T-helper 9 cell (primary cell): ENCODE measurements at places on chromosomes 3 and 15.

- DNase-seq, result no peak
Observed at GRCh38 chr15:41943543-41944312, 28.6 kb downstream of the EHD4 start.

DNA sequence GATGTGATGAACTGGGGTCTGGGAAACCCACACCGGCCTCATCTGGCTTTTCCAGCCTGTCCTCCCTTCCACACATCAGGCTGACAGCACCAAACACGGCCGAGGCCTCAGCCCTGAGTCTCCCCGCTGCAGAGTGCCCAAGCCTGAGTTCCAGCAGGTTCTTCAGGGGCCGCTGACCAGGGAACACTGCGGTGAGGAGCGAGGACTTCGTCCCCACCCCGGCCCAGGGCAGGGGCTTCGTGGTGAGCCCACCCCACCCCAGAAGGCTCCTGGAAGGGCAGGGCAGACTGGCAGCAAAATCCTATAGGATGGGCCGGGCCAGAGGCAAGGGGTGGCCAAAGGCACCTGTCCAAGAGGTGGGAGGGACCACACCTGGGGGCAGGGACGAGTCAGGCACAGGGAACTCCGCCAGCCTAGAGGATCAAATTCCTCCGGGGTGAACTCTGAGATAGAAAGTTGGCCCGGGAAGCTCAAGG, at the start of gene SLC51A:
SLC51A (plus strand) TSS at position 446 of the 476 bp plus-strand sequence. CDS start 179 bp downstream, outside the sequence.
- DNase-seq, result no peak

DNA sequence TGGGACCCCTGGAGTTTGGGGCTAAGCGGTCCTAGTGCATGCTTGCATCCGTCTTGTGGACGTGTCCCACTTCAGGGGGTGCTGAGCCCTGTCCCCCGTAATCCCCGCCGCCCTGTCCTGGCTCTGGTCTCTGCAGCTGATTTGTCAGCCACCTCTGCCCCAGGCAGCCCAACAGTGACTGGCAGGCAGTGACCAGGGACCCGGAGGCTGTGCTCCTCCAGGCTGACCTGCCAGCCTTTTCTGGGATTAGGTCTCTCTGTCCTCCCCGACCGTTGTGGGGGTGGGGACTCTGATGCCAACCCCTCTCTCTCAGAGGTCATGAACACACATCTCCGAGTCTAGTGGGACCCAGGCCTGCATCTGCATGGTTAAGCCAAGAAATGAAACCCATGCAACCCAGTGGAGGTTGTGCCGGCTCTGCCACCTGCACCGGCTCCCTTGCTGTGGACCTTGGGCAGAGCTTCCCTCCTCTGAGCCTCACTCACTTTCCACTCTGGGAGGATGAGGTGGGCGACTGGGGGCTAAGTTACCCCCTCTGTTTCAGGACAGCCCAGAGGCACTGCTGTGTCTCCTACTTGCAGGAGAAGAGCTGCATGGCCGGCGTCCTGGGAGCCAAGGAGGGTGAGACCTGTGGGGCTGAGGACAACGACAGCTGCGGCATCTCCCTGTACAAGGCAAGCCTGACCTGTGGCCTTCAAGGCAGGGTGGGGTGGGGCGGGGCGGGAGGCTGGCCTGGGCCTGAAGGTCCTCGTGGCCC, 60.2 kb downstream of the FBLN2 start:
- no peak for DNase-seq

GRCh38 chr15:63923993-63924950, 90.5 kb upstream of the HERC1 start:
- DNase-seq, result no peak

DNA sequence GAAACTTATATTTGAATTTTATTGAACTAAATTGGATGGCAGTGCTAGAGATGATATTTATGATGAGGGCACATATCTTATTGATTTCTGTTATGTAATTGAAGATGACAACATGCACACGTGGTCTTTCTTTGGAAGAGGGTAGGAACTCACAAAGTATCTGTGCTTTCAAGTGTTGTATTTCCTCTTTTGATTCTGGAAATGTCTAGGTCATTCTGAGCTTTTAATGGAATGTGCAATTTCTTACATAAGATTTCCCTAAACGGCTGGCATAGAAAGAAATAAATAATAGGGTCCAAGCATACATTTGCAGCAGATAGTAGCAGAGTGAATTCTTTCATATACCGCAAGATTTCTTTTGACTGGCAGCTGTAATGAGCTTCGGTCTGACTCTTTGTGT, 10.1 kb upstream of the GPR171 start:
- no peak for DNase-seq

DNA sequence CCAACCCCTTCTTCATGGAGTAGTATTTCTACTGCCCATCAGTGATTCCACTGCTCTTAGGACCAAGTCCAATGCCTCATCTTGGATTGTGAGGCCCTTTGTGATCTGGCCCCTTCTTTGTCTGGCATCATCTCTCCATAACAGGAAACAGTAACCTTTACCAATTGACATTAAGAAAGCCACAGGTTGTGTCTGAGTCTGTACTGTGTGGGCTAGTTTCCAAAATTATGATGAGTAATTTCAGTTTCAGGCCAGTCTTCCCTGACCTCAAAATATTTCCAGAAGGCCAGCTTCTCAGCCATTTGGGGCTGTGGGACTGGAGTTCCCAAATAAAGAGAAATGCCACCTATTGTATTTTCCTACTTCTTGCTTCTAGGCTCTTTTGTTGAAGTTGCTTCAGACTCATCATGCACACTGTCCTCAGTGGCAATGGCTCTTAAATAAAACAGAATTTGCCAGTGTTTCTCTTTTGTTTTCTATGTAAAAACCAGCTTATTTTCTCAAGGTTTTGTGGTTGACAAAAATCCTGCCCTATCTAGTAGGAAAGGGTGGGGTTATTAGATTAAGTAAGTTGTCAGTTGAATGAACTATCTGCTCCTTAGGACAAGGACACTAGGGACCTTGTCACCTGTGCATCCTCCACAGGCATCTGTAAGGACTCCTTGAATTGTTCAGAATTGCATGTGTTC, 47.0 kb upstream of the ACKR4 start:
- DNase-seq, result no peak

GRCh38 chr15:75022783-75023180, 608 bp upstream of the PPCDC start:
- no peak for DNase-seq

- DNase-seq, result no peak
Observed at GRCh38 chr3:142445816-142446254, 2.0 kb downstream of the XRN1 start.

DNA sequence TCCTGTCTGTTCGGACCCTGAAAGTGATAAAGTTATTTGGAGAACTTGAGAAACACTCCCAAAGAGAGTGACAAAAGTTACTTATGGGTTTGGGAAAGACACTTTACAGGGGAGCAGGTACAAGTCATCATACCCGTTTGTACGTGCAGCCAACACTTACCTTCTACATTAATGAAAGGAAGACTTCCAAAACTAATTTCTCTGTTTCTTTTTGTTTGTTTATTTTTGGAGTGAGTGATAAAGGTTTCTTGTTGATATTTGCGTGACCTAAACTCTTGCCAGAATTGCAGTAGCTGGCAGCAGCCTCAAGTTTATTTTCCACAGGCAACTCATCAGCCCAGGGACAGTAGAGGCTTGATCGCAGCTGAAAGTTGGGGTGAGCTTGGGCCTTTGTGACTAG, 8.4 kb downstream of the ABHD2 start:
- DNase-seq, result no peak

DNA sequence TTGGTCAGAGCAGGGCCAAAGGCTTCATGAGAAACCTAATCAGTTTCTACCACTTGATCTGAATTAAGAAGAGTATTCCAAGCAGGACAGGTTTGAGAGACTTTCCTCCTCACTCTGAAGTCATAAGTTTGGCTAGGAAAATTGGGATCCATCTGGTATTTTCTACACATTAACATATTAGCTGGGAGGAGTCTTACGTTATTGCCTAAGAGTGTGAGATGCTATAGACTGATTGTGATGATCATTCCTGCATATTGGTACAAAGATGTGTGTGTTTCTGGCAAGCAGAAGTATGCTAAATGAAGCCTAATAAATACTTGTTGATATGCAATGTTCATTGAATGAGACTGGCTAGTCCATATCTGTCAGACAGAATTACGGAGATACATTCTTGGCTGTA, 73.5 kb upstream of the RASGRP1 start:
- no peak for DNase-seq

GRCh38 chr15:49718234-49718633, 97.4 kb downstream of the DTWD1 start:
- DNase-seq, result no peak

- DNase-seq, result no peak
Observed at GRCh38 chr3:73036694-73037591, 24.5 kb upstream of the EBLN2 start.

DNA sequence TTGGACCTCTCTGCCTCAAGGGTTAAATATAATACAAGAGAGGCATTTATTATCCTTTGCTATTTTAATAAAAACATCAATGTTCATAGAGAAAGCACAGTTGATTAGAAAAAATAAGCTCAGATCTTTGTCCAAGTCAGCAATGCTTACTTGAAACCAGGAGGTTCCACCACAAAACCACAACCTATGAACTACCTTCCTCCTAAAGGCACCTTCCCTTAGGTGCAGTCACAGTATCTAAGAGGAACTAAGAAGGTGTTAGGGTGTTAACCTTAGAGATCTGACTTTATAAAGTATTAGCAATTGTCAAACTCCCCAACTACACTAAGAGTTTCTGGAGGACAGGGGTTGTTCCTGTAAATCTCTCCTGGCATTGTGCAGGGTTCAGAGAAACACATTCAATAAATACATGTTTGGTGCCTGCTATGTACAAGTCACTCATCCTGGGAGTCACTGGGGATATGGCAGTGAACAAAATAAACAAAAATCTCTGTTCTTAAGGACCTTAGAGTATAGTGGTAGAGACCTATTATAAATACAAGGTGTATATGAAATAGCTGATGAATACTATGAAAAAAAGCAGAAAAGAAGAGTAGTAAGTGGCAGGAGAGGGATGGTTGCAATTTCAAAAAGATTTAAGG, 208.6 kb downstream of the NFKBIZ start:
- no peak for DNase-seq

GRCh38 chr3:118850687-118851086, 184.0 kb downstream of the IGSF11 start:
- no peak for DNase-seq

DNA sequence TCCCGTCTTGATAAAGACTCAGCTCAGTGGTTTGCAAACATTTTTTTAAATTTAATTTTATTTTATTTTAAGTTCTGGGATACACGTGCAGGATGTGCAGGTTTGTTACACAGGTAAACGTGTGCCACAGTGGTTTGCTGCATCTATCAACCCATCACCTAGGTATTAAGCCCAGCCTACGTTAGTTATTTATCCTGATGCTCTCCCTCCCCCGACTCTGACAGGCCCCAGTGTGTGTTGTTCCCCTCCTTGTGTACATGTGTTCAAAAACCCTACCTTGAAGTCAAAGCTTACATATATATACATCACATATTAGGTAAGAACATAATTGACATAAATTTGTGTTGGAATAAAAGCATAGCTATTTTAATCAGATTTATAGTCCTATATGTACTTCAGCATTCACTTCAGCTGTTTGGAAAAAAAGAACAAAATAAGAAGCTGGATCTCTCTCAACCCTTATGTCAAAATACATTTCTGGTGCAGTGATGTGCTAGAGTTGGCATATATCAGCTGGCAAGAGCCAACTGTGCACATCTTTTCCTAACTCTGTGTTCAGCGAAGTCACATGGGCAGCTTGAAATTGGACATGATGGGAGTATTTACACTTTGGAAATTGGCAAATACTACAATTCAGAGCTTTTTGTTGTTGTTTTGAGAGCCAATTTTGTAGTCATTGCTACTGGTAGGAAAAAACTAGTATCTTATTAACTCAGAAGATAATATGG, 26.5 kb downstream of the GPR15 start:
- no peak for DNase-seq

DNA sequence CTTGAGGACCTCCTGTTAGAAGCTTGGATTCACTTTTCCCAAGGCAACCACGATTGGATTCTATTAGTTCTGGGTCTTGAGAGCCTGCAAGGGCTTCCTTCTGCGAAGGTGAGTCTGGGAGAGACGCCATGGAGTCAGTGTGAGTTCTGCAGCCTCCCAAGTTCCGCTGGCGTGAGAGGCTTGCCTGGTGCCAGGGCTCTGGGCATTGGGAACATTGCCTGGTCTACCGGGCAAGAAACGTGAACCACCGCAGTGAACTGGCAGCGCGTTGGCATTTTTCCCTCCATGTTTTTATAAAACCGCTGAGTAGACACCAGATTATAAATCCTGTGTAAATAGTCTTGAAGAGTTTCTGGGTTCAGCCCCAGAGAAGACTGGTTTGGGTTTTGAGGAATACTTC, 160.9 kb downstream of the IGF1R start:
- no peak for DNase-seq

DNA sequence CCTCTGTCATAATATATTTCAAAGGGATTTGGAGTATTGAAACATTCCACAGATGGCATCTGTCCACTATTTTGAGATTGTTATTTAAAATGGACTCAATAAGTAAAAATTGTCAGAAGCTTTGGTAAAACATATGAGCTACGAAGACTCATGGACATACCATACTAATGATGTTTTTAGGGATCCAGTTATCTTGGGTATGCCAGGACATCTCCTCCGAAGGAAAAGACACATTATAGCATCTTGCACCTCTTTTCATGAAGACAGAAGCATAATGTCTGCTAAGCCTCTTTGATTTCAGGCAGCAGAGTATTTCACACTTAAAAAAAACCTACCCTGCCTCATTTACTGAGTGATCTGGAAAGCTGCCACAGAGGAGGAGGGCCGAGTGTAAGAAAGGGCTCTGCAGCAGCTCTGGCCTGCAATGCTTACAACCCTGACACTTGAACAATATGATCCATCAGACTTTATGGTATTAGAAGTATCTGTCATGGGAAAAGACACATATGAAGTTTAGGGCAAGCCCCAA, 284.8 kb downstream of the TUSC7 start:
- no peak for DNase-seq

DNA sequence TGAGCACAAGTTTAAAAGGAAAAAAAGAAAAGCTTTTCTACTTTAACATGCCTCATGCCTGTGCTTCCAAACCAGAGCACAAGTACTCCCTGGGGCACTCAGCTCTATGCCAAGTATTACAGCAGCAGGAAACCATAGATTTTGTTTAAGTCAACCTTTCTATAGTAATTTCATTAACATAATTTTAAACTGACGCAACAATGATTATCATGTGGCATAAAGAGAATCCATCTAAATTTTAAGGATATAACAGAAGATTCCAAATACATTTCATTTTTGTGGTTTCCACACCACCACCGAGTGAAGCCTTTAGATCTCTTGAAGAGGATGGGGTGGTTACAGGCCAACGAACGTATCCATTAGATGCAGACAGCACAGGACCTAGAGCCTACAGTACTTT, 112.1 kb downstream of the TNIK start:
- no peak for DNase-seq
